ENCODE measurements at places on chromosomes 3 and 15.
A peak's percentile ranks its signal among the peaks of the same experiment; 100 is the strongest.

GRCh38 chr15:98085003-98085639 is 124.6 kb downstream of the ARRDC4 start:
- peak; percentile 20 for DNase-seq

DNA sequence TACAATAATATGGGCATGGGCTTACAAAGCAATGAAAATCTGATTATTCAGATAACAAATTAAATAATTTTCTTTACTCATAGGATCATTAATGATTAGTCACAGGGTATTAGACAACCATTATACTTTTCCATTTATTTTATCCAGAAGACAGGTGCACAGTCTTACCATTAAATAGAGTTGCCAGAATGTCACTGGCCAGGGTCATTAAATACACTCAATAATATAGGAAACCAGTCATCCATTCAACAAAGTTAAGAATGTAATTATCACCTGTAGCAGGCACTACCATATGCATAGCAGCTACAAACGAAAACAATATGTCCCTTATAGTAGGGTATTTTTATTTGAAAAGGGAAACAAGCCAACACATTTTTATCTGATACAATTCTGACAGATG is 16.1 kb downstream of the ROBO1 start:
- DNase-seq: no peak

GRCh38 chr3:126256251-126256650 is 75.9 kb upstream of the ALDH1L1 start:
- DNase-seq: peak; percentile 47

DNA sequence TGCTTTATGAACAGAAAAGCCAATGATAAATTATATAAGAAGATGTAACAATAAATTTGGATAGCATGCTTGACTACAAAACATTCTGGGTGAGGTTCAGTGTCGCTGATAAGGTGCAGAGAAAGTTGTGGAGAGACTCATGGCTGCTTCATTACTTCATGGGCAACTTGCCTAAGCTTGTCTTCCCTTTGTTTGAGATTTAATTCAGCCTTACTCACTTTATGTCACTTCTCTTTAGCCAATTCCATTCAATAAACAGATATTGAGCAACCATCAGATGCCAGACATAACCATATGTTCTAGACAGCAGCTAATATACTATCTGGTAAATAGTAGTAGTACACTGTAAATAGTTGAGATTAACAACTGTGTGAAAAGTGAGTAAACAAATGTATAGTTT is 401.5 kb upstream of the FRG2C start:
- DNase-seq: no peak

- DNase-seq: peak; percentile 25
Measured at GRCh38 chr3:19945969-19946831, 697 bp upstream of the RAB5A start.

DNA sequence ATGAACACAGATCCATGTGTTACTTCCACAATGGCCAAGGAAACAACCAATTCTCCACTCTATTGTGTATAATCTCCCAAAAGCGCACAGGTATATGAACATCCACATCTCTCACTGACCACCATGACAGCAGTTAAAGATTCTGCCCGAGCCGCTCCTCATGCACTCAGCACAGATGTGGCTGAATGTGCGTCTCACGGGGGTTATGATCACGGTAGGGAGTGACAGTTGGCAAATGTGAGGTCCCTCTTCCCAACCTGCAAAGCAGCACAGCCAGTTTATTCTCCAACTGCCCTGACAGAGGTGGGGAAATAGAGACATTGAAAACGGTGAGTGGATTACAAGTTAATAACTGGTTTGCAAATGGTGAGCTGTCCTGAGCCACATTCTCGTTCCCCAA is 17.6 kb downstream of the FOXP1 start:
- DNase-seq: no peak

DNA sequence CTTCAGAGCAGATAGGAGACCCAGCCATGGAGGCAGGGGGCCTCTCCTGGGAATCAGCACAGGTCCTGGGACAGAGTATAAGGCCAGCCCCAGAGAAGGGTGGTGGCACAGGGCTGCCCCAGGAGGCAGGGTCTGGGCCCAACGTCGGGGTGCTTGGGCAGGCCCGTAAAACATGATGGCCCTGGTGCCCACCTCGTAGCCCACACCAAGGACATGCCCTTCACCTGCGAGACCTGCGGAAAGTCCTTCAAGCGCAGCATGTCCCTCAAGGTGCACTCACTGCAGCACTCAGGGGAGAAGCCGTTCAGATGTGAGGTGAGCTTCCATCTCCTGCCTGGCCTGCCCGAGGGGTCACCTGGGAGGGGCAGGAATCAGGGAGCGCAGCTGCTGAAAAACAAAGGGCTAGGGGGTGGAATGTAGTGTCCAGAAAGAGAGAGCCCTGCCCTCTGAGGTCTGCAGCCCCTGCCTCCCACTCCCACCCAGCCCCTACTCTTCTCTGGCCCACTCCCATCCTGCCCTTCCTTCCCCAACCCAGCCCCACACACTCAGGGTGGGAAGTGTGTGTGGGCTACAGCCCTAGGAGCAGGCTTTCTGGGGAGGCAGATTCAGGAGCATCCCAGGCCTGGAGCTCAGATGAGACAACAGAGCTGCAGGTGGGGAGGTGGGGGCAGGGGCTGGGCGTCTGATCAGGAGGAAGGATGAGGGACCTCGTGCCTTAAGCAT is 9.5 kb downstream of the ZBTB47 start:
- DNase-seq: no peak

DNA sequence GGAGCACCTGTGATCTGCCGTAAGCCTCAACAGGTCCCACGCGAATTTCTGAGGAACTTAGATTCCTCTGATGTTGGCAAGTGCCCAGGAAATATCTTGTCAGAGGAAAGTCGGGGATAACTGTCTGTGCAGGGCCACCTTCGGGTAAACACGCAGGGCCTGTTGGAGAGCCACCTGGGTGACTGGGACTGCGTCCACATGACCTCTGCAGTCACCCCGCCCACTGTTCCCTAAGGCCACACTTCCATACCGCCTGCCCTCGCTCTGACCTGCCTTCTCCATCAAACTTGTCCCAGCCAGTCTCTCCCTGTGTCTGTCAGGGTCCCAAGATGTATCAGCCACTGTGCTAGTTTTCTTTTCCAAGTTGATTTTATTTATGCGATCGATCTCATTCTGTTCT is 28.7 kb downstream of the BFSP2 start:
- DNase-seq: no peak

- DNase-seq: no peak
Measured at GRCh38 chr15:67928666-67929065, 88.8 kb upstream of the RNU6-1 start.

DNA sequence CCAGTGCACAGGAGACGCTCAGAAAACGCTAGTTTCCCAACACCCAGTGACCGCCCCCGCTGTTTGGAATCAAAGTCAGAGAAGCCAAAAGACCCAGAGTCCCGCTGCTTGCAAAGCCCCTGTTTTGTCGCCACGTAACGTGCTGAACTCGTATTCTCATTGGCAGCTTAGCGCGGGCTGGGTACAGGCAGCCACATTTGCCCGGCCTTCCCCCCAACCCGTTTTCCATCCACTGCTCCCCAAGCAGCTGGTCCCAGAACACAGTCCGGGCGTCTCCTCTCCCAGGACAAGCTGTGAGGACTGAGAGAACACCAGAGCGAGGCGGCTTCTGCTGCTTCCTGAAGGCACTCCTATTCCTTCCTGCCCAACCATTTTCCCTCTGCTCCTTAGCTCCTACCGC is 54.8 kb downstream of the RASGRF1 start:
- DNase-seq: no peak

DNA sequence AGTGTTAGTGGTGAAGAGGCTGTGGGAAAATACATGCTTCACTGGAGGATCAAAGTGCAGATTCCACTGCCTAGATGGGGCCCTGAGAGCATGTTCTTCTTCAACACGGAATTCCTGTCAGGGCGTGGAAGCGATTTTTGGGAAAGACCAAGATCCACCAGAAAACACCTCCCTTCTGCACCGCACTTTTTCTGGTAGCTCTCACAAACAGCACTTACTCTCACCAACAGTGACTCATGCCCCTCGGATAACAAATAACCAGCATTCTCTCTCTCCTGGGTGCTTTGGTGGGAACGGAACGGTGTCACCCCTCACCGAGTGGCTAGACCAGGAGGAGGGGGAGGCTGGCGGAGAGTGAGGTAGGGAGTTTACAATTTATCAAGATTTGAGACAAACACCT is 40.1 kb downstream of the ADAMTSL3 start:
- no peak for DNase-seq

DNA sequence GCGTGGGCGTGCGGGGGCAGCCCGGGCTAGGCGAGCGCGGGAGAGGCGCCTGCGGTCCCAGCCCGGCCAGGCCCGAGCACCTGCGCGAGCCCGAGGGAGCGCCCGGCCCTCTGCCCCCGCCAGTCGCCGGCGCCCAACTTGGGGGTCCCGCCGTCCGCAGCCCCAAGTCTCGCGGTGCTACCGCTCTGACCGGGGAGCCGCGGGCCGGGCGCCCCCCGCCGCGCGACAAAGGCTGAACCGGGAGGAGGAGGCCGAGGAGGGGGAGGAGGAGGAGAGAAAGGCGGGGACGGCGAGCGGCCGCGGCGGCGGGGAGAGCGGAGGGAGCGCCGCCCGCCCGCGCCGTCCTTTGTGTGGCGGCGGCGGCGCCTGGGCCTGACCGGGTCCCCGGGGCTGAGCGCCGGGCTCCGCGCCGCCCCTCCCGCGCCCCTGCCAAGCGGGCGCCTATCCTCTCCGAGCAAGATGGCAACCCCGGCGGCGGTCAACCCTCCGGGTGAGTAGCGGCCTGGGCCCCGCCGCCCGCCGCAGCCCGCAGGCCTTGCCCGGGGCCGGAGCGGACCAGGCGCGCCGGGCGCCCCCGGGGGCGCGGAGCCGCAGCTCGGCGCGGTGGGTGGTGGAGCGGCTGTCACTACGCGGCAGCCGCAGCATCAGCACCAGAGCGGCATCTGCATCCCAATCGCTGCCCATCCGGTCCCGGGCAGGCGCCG is at the start of gene ARNT2:
ARNT2 (plus strand) TSS at position 326 of the 704 bp plus-strand sequence; CDS start at position 460, 134 bp downstream.
- DNase-seq: peak; percentile 24

GRCh38 chr15:33946152-33946551 is 22.1 kb upstream of the CHRM5 start:
- DNase-seq: no peak

- no peak for DNase-seq
Measured at GRCh38 chr3:176896640-176897039, 300.6 kb downstream of the TBL1XR1 start.

DNA sequence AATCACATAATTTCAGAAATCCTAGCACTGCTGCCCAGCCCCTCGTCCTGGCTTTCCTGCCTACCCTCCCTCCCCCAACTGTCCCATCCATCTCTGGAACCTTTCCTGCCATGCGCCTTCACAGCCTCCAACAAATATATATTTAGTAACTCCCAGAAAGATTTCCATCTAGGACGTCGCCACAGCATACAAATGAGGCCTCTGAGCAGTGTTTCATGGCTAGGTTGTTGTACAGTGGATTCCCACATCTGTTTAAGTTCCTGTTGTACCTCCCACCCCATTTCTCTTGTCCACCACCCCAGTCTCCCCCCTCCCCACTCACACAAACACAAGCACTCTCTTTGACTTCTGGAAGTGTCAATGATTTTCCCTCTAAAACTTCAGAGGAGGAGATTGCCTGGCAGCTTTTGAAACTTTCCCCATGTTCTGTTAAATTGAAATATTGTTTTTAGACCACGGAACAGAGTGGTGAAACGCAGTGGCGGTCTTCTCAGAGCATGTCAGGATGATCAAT is 280.3 kb upstream of the RORA start:
- DNase-seq: no peak

DNA sequence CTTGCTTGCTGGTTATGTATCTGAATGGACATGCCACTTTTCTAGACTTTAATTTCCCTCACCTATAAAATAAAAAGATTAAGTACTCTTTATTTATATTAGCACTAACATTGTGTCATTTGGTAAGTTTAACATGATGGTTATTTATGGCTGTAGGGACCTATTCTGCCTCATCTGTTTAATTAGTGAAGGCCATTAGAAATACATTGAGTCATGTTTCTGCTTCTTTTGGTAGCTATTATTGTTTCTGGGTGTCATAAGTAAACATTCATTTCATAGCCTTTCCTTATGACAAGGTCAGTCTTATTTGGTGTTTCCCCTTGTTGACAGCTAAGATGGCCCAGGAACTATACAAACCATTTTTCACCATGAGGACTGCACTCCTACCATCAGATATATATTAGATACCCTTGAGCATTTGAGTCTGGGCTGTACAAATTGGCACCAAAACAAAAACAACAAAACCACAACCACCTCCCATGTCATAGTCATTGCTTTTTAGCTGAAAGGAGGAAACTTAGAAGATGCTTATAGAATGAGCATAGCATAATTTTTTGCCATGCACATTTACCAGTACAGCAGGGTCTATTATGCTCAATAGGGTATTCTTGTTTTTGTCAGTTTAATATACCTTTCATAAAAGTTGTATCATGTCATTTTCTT is 39.3 kb downstream of the SRP14 start:
- no peak for DNase-seq

GRCh38 chr15:59531066-59531675 is 80.4 kb upstream of the GCNT3 start:
- DNase-seq: no peak

- DNase-seq: no peak
Measured at GRCh38 chr15:71437919-71438318, 322.6 kb downstream of the THSD4 start.

DNA sequence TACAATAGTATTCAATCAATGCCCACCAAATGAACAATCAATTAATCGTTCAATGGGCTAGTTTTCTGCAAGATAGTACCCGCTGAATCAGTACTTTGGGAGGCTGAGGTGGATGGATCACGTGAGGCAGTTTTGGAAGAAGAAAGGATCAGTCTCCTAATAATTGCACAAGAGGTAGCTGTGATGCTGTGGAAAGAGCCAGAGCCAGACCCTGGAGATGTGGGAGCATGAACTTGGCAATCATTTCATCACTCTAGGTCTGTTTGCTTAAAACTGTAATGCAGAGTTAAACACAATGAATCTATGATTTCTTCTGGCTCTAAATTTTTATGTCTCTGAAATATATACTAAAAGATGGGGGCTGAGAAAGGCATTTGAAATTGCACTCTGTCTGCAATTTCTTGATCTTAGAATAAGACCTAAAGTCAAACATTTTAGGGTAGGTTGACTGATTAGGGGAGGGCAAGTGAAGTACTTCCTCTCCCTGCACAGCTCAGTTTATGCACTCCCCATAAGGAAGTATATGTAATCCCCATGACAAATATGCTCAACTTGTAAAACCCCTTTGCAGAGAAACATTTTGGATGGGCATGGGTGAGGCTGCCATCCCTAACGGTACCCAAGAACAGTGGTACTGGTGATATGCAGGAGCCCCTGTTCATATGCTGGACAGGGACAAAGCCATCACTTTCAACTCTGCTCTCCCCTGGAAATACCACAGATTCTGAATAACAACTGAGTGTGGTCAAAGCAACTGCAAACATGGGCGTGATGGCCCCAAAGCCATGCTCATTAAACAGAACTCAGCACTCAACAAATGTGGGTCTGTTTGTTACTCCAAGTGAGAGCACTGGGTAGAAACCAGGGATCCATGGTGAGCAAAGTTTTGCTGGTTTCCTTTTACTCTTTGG is 28.6 kb upstream of the SPATA12 start:
- DNase-seq: no peak
